ENCODE measurements at places on chromosomes 3 and 15.

- DNase-seq, result no peak
These were observed 2.0 kb downstream of the AP2M1 start for GRCh38 chr3:184176377-184177330.

- DNase-seq, result no peak
These were observed 4.3 kb downstream of the MAPK6 start for GRCh38 chr15:52023169-52023922.

- no peak for DNase-seq
These were observed 34.4 kb upstream of the TNFSF10 start for GRCh38 chr3:172557515-172558220.

- peak; percentile 67 for DNase-seq
These were observed 425 bp upstream of the FYTTD1 start for GRCh38 chr3:197749315-197749600.

GRCh38 chr3:141087076-141087777 lies 36.1 kb downstream of the SPSB4 start:
- no peak for DNase-seq

GRCh38 chr15:88089024-88089620 lies 167.4 kb downstream of the NTRK3 start:
- DNase-seq, result no peak

- DNase-seq, result no peak
These were observed 30.3 kb downstream of the SYNM start for GRCh38 chr15:99135194-99135593.

- no peak for DNase-seq
These were observed 123.3 kb downstream of the MYLK start for GRCh38 chr3:123760817-123761216.

- DNase-seq, result no peak
These were observed 61.3 kb downstream of the TBL1XR1 start for GRCh38 chr3:177135841-177136492.

DNA sequence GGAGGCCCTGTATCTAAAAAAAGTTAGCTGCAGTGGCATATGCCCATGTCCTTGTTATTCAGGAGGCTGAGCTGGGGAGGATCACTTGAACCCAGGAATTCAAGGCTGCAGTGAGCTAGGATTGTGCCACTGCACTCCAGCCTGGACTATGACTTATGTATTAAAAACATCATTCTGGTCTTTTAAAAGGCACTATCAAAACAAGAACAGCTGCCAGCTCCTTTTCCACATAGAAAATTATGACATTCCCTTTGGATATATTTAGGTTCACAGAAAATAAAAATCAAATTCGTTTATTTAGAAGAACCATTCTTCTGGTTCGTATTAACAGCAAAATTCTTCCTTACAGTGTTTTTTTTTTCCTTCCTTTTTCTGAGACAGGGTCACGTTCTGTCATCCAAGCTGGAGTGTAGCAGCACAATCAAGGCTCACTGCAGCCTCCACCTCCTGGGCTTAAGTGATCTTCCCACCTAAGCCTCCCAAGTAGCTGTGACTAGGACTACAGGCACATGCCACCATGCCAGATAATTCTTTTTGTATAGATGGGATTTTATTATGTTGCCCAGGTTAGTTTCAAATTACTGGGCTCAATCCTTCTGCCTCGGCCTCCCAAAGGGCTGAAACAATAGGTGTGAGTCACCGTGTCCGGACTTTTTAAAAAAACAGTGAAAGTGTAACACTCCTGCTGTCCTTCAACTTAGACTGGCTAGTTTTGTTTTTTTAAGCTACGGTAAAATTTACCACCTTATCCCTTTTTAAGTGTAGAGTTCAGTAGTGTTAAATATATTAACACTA lies 13.9 kb downstream of the ICE2 start:
- no peak for DNase-seq

DNA sequence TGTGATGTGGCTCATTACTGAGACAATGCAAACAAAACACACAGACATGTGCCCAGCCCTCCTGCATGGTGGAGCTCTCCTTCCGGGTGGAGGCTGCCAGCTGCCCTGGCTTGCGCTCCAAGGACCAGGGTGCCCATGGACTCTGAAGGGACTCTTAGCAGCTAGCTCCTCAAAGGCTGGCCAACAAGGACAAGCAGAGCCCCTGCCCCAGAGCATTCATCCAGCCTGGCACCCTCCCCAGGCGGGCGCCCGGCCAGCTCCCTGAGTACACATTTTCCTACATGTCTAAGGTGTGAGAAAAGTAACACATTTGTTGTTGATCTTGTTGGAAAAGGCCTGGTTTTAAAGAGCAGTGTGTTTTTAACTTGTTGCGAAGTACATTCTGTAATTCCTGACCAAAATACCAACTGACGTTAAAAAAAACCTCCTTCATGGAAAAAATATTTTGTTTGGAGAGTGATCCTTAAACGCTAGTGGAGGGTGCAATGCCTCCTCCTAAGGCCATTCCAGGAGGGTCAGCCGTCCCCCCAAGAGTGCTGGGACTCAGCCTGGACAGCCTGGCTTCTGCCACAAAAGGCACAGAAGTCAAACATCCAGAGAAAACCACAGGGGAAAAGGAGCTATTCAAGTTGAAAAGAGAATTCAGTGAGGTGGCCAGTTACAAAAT lies 86.9 kb downstream of the KLF15 start:
- no peak for DNase-seq

GRCh38 chr3:144549166-144549565 lies 577.5 kb downstream of the DIPK2A start:
- no peak for DNase-seq

DNA sequence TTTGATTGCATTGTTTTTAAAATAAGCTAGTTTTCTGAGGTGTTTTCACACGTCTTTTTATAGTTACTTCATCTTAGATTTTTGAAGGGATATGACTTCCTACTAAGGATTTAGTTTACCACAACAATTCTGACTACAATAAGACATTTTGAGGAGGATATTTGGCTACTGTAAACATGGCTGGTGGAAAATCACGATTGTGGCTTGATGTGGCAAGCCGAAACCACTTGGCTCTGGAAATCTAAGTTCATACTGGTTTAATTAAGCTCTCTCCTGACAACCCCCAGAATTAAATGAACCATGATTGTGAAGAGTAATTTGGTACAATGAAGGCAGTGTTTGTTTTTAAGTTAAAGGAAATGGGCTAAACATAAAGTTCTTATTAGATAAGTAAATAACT lies 30.8 kb downstream of the ST3GAL6 start:
- DNase-seq, result no peak

GRCh38 chr15:101180620-101181307 lies 71.1 kb downstream of the CHSY1 start:
- DNase-seq, result no peak

DNA sequence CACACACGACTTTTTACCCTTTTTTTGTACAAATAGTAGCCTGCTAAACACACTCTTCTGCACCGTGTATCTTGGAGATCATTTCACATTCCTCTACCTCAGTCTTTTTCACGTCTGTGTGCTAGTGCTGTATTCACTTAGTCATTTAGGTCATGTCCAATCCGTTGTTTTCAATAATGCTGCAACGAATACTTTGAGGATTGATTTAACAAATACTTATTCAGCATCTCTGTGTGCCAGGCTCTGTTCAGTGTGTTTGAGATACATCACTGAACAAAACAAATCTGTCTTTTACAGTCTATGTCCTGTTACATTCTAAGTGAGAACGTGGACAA lies 882 bp downstream of the JMJD7 start:
- no peak for DNase-seq

- DNase-seq, result no peak
These were observed 155.9 kb upstream of the BCL6 start for GRCh38 chr3:187900993-187901755.

DNA sequence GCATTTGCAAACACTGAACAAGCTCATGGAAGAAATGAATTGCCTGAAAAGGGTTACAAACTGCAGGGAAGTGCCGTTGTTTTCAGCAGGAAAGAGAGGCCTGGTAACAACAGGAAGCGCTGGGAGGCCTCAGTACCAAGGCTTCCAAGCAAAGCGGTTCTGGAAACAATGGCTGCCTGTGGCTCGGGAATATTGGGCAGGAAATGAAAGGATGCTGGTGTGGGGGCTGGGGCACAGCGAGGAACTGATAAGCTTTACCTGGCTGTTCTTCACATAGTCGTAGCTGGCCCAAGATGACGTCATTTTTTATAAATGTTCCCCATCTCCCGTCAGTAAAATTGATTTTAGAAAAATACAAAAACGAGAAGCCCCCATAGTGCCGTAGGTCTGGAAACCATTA lies 55.9 kb downstream of the ARHGAP31 start:
- no peak for DNase-seq

GRCh38 chr3:159760046-159760445 lies 228.6 kb upstream of the IL12A start:
- no peak for DNase-seq

- DNase-seq, result no peak
These were observed 108.0 kb downstream of the BBX start for GRCh38 chr3:107630779-107631178.

GRCh38 chr3:192364316-192364715 lies 363.0 kb downstream of the FGF12 start:
- DNase-seq, result no peak
